Stimulated activated CD8-positive, alpha-beta memory T cell treated with anti-CD3 and anti-CD28 coated beads, Interleukin-15, amount 100 ng/mL, for 48 hours (primary cell): ENCODE measurements at places on chromosomes 1 and 21.

- DNase-seq: no peak
These were observed 187.7 kb upstream of the RNPC3 start for GRCh38 chr1:103337779-103338178.

DNA sequence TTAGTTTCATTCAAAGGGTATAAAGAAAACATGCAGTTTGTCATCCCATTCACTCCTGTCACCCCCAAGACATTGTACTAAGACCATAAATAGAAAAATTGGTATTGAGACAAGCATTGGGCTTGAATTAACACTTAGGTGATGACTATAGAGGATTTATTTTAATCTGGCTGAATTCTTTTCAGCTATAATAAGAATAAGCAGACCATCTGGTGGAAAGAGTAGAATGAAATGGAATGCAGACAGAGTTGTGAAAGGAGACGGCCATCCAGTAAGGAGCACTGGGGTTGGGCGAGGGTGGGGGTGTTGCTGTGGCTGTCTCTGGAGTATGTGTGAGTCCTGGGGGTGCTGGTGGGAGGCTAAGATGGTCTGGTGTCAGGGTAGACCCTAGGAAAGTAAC lies 125.0 kb upstream of the IVNS1ABP start:
- DNase-seq: no peak

GRCh38 chr1:116254776-116255175 lies 118.3 kb upstream of the ATP1A1 start:
- DNase-seq: no peak

GRCh38 chr1:204460346-204460745 lies 34.3 kb downstream of the PIK3C2B start:
- no peak for DNase-seq

- no peak for DNase-seq
These were observed 60.3 kb upstream of the SLC45A1 start for GRCh38 chr1:8257621-8258020.

GRCh38 chr1:175922254-175922881 lies 179.0 kb upstream of the TNR start:
- DNase-seq: no peak

- no peak for DNase-seq
These were observed 34.1 kb downstream of the OPTC start for GRCh38 chr1:203528063-203528462.

- DNase-seq: no peak
These were observed 25.1 kb downstream of the C1orf116 start for GRCh38 chr1:207007352-207008033.

DNA sequence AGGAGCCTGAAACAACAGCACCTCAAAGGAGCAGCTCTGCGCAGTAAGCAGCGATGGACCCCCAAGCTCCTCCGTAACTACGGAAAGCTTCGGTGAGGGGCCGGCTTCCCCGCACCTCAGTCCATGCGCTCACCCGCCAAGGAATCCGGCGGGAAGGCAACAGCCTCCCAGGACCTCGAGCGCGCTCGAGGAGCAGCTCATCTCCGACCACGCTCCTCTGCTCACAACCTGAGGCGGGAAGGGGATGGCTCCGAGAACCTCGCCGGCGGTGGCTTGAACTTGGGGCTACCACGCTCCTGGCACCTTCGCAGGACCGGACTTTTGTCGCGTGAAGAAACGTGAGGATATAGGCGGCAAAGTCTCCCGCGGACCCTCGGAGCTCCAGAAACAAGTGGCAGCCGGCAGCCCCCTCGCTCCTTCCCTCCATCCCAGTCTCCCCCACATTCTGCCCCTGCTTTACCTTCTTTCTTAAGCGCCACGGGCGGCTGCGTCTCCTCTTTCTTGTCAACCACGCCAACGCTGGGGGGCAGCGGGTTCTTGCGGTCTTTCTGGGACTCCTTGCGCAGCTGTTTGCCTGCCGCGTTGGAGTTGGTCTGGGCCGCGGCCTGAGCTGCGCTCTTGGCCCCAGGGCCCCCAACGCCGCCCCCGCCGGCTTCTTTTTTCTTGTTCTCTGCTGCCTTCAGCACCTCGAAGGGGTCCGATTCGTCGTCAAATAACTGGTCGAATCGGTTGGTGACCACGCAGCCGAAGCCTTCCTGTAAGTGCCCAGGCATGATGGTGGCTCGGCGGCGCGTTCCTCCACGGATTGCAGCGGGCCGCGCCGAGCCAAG lies 459 bp downstream of the SERBP1 start:
- peak; percentile 8 for DNase-seq

GRCh38 chr1:231215681-231216385 lies 25.2 kb upstream of the GNPAT start:
- no peak for DNase-seq

GRCh38 chr1:53371121-53371666 lies 43.3 kb upstream of the LRP8 start:
- DNase-seq: no peak

GRCh38 chr21:45513741-45514310 lies 28.4 kb downstream of the SLC19A1 start:
- DNase-seq: no peak

- no peak for DNase-seq
These were observed 784.4 kb upstream of the ADGRL4 start for GRCh38 chr1:79790950-79791349.

- no peak for DNase-seq
These were observed 3.2 kb downstream of the CTPS1 start for GRCh38 chr1:40982721-40983120.

GRCh38 chr21:34887725-34888568 lies 161.2 kb downstream of the RUNX1 start:
- DNase-seq: peak; percentile 84

- DNase-seq: no peak
These were observed 526 bp downstream of the TPR start for GRCh38 chr1:186374303-186375151.

DNA sequence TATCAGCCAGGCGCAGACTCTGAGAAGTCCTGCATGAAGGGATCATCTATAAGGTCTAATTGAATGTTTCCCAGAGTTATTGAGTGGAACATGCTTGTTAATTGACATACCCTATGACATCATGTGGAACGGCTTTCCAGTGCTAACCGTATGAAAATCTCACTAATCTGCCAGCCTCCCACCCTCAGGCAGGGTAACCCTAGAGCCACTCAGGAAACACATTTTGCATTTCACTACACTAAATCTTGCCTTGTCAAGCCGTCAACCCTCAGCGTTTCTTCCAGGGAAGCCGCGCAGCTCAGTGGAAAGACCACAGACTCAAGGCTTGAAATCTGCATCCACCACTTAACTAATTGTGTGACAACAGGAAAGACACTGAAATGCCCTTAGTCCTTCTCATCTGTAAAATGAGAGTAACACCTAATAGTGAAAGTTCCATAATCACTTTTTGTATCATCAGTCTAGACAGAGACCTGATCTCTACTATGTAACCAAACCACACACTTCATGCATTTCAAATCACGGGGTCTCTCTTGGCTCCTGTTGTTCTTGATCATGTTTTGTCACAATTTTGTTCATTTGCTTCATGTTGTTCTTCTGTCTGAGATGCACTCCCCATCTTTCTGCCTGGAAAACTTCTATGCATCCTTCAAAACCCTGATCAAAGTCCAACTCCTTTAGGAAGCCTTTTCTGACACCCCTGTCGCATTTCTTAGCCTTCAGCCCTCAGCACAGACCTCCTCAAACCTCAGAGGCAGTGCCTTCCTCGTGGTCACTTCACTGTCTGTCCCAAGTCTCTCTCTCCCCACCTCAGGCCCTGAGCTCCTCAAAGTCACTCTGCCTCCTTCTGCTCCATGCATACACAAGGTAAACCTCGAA lies 246.5 kb downstream of the TOMM20 start:
- DNase-seq: peak; percentile 32

DNA sequence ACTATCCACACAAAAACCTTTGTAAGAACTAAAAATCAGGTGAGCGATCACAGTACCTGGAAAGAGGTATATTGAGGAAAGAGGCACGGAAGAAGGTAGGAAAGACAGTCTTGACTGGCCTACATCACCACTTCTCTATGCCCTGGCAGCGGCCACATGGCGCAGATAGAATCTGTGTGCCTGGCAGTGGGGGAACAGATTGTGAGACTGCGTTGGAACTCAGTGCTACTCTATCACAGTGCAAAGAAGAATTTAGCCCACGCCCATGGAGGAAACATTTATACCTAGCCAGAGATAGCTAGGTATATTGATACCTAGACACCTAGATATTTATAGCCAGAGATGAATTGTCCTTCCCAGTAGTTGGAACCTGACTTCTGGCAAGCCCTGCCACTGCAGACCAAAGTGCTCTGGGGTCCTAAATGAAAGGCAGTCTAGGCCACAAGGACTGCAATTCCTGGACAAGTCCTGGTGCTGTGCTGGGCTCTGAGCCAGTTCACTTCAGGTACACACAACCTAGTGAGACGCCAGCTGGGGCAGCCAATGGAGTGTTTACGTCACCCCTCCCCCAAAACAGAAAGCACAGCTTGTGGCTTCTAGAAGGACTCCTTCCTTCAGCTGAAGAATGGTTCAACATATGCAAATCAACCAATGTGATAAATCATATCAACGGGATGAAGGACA lies 51.9 kb downstream of the DHX9 start:
- no peak for DNase-seq

DNA sequence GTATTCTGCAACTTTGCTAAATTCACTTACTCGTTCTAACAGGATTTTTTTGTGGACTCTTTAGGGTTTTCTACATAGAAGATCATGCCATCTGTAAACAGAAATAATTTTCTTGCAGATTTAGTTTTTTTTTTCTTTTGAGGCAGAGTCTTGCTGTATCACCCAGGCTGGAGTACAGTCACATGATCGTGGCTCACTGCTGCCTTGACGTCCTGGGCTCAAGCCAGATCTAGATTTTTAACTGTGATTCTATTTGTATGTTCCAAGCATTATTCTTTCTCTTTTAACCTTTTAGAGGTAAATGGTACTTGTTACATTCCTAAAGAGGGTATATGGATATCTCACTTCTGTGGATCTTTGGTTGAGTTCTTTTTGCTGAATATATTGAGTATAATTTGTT lies 18.6 kb downstream of the FABP3 start:
- no peak for DNase-seq
